ENCODE measurements at places on chromosomes 4 and X.

GRCh38 chr4:117063961-117064696, 21.2 kb downstream of the TRAM1L1 start:
- no peak for DNase-seq

- DNase-seq = no peak
Observed at GRCh38 chr4:69322055-69322454, 41.8 kb downstream of the UGT2B28 start.

GRCh38 chr4:23373261-23373660, 516.6 kb downstream of the PPARGC1A start:
- no peak for DNase-seq

GRCh38 chr4:155944516-155944915, 9.2 kb downstream of the CTSO start:
- no peak for DNase-seq

GRCh38 chr4:108891896-108892590, 129.2 kb upstream of the ETNPPL start:
- DNase-seq = no peak

DNA sequence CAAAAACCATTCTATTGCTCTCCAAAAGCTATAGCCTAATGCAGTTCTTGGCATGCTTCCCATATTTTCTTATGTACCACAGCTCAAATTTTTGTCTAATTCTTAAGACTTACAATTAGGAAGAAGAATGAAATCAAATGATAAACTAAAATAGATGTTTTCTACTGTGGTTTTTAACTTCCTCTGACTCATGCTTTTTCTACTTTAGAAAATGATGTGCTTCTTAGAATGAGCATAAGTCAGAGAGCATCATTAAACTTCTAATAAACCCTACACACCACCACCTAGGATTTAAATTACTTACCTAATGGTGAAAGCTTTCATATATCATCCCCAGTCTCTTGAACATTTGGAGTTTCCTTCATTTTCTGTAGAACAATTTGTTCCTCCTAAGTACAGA, 217.0 kb upstream of the NDST3 start:
- no peak for DNase-seq

DNA sequence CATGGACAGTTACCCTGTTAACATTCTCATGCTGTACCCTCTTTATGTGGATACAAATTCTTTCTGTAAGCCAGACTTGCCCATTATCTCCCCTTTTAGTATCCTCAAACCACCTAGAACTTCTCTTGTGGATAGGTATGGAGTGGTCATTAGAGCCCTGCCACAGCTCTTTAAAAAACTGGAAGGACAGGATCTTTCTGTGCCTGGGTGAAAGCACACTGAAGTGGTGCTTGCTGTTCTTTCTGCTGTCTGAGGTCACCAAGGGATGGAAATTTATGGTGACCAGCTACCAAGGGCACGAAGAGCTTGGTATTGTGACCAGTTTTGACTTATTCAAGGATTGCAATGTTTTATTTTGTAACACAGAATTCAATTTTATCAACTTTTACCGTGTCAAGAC, 344.2 kb downstream of the CBLL2 start:
- DNase-seq = no peak

GRCh38 chr4:100208459-100208858, 18.2 kb upstream of the DDIT4L start:
- no peak for DNase-seq

- no peak for DNase-seq
Observed at GRCh38 chrX:110877326-110877725, 81.7 kb upstream of the CHRDL1 start.

All from stimulated activated CD8-positive, alpha-beta memory T cell treated with anti-CD3 and anti-CD28 coated beads, Interleukin-15, amount 100 ng/mL, for 24 hours (primary cell).